ENCODE measurements at places on chromosomes 3 and 15.

GRCh38 chr3:195416795-195417194, 26.0 kb downstream of the ACAP2 start:
- DNase-seq = no peak

GRCh38 chr15:78372880-78373279, 32.7 kb downstream of the CRABP1 start:
- DNase-seq = no peak

- DNase-seq = no peak
Observed at GRCh38 chr3:102141096-102141927, 292.0 kb downstream of the NFKBIZ start.

GRCh38 chr3:48528754-48529153, 24.8 kb upstream of the SHISA5 start:
- DNase-seq = no peak

DNA sequence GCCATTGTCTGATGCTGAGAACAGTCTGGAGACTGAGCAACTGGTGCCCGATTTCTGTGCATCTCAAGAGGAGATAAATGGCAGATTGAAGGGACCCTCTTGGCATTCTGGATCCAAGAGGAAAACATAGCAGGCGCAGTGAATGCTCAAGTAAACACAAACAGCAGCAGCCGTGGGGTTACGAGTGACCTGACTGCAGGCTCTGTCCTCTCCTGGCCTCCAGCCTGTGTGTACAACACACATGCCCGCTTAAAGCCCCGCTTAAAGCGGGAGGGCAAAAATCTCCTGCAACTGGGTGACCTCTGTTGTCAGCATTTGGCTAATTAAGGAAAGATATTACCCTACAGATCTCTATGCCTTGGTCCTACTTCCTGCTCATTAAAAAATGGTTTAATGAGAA, 120.5 kb downstream of the GREM1 start:
- DNase-seq = no peak

GRCh38 chr3:171860830-171861535, 17.8 kb downstream of the TMEM212 start:
- DNase-seq = no peak

DNA sequence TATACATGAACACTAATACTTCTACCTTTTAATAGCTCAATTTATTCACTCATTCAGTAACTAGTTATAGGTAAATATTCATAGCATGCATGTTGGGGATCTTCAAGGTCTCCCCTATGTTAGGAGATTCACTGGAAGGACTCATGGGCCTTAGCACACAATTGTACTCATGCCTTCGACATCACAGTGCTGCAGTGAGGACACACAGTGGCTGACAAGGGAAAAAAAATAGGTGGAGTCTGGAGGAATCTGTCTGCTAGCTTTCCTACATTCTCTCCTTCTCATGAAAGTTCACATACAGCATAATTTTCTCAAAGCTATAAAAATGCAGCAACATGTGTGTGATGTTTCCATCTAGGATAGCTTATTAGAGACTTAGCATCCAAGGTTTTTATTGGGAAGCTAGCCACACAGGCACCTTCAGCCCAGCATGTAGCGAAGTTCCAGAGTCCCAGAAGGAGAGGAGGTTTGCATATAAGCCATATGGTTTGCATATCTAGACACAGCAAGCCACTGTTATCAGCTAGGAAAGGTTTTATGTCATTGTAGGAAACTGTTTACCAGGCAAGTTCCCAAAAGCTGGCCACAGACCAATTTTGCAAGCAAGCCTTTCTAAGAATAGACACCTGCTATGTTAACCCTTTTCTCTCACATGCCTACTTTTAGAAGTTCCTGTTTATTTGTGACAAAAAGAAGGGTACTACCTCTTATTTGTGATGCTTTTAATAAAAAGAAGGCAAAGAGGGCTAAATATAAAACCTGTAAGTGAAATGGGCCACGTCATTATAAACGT, 46.4 kb downstream of the MORC1 start:
- no peak for DNase-seq

DNA sequence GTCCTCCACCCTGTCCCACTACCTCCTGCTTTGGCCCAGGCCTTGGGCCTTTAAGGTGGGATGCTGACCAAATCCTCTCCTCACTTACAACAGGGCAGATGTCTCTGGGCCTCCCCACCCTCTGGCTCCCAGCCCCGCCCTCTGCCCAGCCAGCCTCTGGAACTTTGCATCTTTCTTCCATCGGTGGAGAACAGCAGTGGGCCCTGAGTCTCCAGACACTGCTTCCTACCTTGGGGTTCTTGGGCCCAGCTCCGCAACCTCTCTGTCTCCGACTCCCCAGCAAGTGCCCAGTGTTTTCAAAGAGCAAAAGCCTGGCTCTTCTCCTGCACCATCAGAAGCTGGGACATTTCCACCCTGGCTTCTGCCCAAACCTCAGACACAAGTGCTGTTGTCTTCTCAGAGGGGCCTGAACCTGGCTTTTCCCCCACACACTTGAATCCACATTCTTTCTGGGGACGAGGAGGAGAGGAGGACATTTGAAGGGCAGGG, 33.1 kb downstream of the MRAS start:
- no peak for DNase-seq

- DNase-seq = no peak
Observed at GRCh38 chr15:95825671-95826411, 504.7 kb upstream of the NR2F2 start.

DNA sequence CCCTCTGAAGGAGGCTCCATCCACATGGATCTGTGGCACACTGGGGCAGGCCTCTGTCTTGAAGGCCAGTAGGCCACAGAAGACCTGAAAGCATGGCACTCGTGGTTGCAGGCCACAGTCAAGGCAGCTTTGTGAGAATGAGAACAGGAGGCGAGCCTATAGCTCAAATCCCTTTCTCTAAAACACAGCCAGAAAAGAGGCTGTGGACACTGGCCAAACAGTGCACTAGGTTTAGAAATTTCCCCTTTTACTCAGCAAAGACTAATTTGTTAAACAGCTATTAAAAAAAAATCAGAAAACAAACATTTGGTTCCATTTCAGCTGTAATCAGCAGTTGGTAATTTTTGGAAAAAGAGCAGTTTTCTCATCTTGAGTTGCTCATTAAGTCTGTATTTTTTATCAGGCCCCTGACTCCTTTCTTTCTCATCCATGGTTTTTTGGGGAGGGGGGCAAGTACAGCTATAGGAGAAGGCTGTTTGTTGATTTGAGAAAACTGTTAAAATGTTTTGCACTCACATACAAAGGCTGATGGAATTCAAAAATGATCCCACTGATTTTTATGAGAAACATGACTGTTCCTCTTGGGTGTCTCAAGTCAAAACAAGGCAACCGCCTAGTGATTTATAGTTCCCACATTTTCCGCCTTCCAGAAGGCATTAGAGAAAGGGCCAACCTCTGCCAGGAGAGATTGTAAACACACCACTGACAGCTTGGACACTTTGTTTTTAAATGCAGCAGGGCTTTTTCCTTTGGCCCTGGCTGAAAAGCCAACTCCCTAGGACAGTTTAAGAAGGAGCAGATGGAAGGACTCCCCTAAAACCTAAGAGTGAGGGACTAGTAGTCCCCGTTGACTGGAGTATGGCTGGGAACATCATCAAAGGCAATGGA, 28.1 kb downstream of the PARP16 start:
- no peak for DNase-seq

DNA sequence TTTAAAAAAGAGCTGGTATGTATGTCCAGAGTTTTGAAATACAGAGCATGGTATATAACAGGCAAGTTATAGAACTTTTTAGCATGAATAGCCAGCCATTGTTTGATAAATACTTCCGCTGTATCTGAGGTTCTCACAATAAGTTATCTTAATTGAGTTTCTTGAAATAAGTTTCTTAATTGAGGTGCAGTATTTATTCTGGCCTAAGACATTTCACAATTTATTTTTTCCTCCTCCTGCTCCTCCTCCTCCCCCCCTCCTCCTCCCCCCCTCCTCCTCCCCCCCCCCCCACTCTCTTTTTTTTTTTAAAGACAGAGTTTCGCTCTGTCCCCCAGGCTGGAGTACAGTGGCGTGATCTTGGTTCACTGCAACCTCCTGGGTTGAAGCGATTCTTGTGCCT, 83.4 kb downstream of the VPS8 start:
- DNase-seq = no peak

DNA sequence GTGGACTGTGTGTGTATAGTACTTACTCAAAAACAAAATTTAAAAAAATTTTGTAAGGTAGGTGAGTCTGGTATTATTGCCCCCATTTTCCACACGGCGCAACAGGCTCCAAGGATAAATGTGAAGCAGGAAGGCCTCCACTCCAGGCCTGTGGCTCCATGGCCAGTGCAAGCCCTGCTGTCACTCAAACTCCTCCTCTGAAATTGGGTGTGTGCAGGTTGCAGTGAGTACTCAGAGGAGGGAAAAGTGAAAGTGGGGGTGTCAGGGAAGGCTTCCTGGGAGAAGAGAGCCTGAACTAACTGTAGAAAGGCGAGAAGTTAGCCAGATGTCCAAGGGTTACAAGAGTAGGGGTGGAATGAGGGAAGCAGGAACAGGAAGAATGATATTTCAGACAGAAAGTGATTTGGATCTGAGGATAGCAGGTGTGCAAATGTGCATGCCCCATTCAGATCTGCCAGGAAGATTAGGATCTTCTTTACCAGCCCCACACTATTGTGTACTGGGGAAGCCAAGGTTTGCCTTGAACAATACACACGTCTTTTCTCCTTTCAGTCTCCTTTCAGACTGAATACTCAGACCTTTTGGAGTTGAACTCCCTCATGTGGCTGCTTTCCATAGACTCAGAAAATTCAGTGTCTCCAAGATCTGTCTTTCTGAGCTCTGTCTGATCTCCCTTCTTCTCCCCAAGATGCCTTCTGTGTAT, 48.7 kb upstream of the RYK start:
- DNase-seq = no peak

- DNase-seq = no peak
Observed at GRCh38 chr15:56869573-56869972, 48.9 kb upstream of the TCF12 start.

GRCh38 chr15:77625376-77625775, 7.3 kb downstream of the LINGO1 start:
- no peak for DNase-seq

DNA sequence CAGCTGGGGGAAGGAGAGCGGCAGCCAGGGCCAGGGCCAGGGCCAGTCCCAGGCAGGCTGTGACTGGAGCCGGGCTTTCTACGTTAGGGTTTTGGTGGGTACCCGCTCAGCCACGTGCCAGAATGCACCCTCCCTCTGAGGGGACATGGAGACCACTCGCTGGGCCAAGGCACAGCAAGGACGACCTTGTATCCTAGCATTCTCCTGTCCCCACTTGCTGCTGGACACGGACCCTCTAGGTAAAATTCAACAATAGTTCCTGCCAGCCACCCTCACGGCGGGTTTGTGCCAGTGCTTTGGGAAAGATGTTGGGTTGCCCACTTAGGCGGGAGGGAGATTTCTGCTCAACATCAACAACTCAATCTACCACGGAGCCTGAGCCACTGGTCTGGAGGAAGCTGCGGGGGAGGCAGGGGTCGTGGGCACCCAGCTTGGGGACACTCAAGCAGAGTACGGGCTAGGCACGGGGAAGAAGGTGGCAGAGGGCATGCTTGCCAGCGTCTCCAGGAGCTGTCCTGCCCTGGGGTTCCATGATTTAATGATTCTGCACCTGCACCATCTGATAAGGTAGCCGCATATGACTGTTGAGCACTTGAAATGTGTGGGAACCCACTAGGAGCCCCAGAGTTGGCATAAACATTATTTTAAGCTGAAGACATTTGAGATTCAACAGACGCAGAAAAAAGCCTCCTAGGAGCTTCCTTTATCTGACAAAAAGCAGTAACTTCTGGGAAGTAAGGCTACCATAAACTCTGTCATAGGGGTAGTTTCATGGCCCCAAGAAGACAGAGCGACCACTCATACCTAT, 22.5 kb upstream of the C15orf39 start:
- DNase-seq = no peak

DNA sequence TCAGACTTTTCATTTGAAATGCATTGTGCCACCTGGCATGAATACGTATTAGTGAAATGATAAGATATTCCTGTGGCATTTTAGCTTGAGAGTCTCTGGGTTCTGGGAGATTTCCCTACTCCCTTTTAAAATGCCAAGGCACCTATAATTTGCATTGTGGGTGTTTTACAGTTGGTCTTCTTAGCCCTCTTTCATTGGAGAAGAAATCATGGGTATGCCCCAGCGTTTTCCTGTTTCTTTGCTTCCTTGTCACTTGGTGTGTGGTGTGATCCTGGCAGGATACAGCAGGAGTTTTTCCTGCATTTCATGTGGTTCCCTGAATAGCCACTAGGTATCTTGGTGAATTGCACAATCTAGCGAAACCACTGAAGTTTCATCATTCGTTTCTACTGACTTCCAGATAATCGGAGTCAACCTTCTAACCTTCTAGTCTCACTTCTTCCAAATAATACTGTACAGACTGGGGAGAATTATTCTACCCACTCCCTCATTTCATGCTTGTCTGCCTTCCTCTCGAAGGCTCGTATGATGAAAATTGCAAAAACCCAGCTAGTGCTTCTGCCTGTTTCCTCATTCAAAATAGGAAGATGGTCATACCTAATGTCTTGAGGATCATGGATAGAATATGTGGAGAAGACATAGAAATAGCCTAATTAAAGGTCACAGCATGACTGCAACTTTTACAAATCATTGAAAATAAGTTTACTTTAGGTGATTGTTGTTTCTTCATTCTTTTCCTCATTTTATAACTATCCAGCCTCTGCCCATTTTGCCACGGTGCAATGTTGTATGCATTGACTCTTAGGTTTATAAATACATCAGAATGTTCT, 2.6 kb downstream of the BHLHE40 start:
- DNase-seq = no peak

- DNase-seq = no peak
Observed at GRCh38 chr3:55876560-55876959, 389.5 kb upstream of the WNT5A start.

DNA sequence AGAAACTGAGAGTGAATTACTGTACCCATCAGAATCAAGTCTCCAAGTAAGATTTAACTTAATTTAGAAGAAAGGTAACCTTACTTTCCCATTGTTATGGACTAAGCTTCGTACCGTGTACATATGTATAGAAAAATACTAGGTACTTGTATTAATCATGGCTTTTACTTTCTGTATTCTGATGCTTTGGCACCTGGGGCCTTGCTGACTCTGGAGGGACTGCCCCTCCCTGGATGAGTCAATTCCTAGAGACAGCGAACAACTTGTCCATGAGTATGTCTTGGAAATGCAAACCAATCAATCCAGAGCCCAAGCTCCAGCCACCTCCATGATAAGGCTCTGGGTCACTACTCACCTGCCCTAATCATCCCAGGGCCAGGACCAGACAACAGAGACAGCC, 50.0 kb upstream of the DGKG start:
- peak; percentile 42 for DNase-seq

- no peak for DNase-seq
Observed at GRCh38 chr15:32649342-32649741, 7.8 kb downstream of the SCG5 start.

GRCh38 chr15:75167588-75168350, 33.9 kb upstream of the C15orf39 start:
- DNase-seq = no peak

GRCh38 chr3:46435081-46435726, 28.1 kb downstream of the CCRL2 start:
- DNase-seq = no peak

GRCh38 chr3:71859123-71859519, 74.2 kb upstream of the PROK2 start:
- peak; percentile 31 for DNase-seq

Measured in GM13976 (cell line).